T-helper 1 cell (primary cell): ENCODE measurements at places on chromosomes 5 and 9.

DNA sequence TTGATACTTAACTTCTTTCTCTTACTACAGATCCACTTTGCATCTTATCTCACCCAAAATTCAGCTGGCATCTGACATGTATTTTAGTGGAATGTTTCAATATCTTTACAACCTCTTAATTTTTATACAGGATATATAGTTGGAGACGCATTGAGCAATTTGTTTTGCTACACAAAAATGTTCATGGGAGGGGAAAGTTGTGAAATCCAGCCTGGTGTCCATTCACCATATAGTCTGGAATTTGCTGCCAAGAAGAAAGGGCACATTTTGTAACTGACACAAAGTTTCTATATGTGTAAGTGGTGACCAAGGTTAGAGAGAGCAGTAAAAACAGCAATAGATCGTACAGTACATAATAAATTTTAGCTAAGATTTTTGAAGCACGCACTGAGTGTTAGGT lies 14.0 kb upstream of the CHD1 start:
- no peak for DNase-seq

GRCh38 chr5:83471405-83472212 lies at the start of gene VCAN:
Gene VCAN, plus strand, starts transcription at chr5:83471744. Its CDS starts 11,775 bp downstream, at chr5:83483519.
- DNase-seq: no peak

GRCh38 chr5:157470631-157471030 lies 10.6 kb downstream of the NIPAL4 start:
- DNase-seq: no peak

GRCh38 chr5:176144508-176144907 lies 93.7 kb upstream of the SIMC1 start:
- no peak for DNase-seq

DNA sequence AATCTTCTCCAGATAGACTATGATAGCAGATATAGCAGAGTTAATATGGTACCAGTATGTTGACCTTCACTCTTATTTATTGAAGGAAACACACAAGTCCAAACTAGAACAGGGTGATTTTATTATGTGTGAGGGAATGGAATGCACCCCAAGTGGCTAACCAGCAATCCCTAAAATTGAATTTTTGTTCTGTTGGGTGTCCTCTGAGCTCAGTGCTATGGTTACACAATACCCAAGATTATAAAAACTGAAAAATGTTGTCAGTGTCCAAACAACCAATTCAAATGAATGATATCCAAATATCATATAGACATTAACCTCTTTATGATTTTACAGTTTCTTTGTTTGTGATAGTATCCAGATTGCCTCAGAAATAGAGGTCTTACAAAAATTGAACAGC lies 60.9 kb downstream of the NNT start:
- DNase-seq: no peak

DNA sequence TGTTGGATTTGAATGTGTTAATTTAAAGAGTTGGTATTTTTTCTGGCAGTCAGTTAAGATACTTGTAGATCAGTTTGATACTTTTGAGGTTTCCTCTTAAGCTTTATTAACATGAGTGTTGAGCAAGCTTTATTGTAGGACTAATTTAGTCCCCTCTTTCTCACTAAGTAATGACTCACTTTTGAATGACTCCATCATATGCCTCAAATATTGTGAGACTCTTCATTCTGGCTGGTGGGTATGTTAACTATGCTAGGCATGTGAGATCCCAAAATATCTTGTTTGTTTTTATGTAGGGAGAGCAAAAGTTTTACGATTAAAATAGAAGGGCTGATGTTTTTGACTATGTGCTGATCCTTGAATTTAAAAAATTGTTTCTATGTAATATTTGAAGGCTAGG lies 355.7 kb downstream of the IZUMO3 start:
- no peak for DNase-seq

- no peak for DNase-seq
Measured at GRCh38 chr9:13049223-13049622, 230.3 kb downstream of the MPDZ start.

- no peak for DNase-seq
Measured at GRCh38 chr5:73374520-73375190, 73.9 kb downstream of the FOXD1 start.

- no peak for DNase-seq
Measured at GRCh38 chr5:139839918-139840317, 44.3 kb downstream of the PSD2 start.

GRCh38 chr9:14030375-14031059 lies 283.4 kb downstream of the NFIB start:
- DNase-seq: no peak

DNA sequence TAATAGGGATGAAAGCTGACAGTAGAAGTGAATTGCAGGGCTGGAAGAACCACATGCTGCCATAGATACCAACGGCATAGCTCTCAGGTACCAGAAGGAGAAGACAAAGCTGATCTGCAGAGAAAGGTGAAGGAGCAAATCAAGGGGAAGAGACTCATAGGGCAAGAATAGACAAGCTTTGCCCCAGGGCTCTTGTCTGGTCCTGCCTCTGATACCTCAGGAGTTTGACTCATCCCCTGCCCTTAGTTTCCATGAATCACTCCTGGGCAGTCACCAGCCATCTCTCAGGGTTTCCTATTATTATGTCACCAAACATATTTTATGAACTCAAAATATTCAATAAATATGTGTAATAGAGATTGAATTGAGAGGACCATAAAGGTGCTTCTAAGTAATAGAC lies 800.9 kb downstream of the DNAH5 start:
- no peak for DNase-seq

- DNase-seq: no peak
Measured at GRCh38 chr5:158897444-158898160, 202.1 kb downstream of the EBF1 start.

DNA sequence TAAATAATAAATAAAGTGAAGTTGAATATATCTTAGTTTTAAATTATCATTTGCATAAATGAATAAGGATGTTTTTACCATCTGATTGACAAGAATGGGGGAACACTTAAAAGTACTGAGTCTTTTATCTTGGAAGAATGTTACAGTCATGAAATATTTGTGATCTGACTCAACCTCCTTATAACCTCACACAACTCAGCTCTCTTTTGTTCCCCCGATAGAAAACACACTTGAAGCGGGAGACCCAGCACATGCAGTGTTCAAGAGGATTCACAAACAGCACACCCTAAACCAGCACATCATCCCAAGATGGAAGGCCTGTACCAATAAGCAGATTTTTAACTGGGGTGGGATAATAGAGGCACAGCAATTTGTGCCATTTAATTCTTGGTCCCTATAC lies 15.5 kb downstream of the BAAT start:
- DNase-seq: no peak

DNA sequence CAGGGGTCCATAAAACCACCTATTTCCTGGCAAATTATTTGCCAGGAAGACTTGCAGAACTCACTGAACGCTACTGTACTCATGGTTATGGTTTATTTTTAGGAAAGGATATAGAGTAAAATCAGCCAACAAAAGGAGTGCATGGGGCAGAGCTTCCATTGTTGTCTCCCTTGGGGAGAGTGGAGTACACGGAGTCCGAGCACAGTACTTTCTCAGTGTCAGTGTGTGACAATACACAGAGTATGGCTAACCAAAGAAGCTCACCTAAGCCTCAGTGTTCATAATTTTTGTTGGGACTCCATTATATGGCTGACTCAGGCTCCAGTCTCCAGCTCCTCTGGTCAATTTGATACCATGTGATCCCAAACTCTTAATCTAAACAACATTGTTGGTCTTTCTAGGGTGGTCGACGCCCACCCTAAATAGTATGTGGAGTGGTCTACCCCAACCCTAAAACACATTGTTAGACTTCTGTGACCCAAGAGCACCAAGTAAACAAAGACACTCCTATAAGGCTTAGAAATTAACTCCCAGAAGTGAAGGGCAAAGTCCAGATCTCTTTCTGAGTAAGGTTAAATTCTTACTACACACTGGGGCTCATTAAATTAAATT lies 74.9 kb downstream of the SLC44A1 start:
- DNase-seq: no peak

- DNase-seq: no peak
Measured at GRCh38 chr9:504921-505740, 290.5 kb downstream of the DOCK8 start.

DNA sequence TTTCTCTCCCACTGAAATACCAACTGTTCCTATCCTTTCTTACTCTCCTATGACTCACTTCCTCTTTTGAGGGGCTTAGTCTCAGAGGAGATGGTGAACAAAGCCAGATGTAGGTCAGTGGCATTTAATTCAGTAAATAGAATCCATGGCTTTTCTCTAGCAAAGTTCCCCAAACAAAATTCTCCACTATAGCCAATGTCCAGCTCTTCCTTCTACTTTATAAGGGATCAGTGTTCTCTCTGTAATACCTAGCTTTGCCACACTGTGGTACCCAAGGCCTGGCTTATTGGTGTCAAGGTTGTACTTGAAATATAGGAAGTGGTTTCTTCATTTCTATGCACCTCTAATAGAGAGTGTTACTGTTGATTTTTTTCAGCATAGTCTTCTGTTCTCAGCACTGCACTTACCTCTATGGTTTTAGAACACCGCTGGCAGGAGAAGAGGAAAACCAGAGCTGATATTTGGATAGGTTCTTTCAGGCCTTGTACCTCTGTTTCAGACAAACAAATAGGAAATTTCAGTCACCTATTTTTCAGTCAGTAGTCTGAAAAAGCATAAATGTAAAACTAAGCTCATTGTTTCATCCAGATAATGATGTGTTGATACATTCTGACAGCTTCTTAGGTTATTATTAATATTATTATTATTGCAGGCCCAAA lies 40.6 kb upstream of the ITGA2 start:
- DNase-seq: peak; percentile 80

GRCh38 chr5:33601881-33602280 lies 161.1 kb downstream of the TARS1 start:
- no peak for DNase-seq

GRCh38 chr9:35028341-35028740 lies 38.8 kb downstream of the DNAJB5 start:
- no peak for DNase-seq

DNA sequence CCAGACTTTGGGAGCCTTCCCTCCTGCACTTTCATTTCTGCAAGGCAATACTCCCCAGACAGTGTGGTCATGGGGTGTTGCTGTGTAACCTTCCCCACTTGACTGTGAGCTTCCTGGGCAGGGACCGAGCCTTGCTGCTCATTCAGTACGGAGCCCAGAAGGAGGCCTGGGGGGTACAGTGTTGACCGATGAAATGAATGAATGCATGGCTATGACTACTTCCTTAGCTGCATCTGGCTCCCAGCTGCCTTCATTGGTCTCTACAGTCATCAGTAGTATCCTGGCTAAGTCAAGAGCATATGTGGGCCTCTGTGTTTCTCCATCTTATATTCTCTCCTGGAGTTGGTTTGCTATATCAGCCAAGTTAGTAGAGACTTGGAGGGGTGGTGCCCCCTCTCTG lies 9.9 kb downstream of the FRMPD1 start:
- DNase-seq: no peak

GRCh38 chr5:91049800-91050199 lies 333.3 kb downstream of the ARRDC3 start:
- no peak for DNase-seq

GRCh38 chr5:92163906-92164305 lies 780.8 kb upstream of the ARRDC3 start:
- DNase-seq: no peak

DNA sequence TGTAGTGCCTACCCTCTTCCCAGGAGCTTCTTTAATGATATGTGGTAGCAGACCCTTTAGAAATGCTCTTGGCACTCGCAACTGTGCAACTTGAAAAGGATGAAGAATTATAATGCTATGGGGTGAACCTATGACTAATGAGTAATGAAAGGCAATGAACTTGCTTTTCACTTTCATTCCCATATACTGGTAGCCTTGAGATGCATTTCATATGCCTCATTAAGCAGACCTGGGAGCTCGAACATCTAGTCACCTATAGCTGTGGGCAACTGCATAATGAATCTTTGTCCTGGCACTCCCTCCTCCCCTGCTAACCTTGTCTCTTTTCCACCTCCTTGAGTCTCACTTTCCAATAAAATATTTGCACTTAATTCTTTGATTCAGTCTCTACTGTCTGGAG lies 605.9 kb upstream of the DAB2 start:
- DNase-seq: no peak

- no peak for DNase-seq
Measured at GRCh38 chr9:87002517-87002916, 55.2 kb upstream of the GAS1 start.

GRCh38 chr9:104586496-104587180 lies 12.6 kb downstream of the OR13C5 start:
- no peak for DNase-seq

GRCh38 chr5:157479166-157479565 lies 19.2 kb downstream of the NIPAL4 start:
- DNase-seq: no peak

- DNase-seq: no peak
Measured at GRCh38 chr5:136382071-136382470, 16.7 kb upstream of the TRPC7 start.

GRCh38 chr9:88738709-88739108 lies 203.7 kb downstream of the NXNL2 start:
- DNase-seq: no peak

DNA sequence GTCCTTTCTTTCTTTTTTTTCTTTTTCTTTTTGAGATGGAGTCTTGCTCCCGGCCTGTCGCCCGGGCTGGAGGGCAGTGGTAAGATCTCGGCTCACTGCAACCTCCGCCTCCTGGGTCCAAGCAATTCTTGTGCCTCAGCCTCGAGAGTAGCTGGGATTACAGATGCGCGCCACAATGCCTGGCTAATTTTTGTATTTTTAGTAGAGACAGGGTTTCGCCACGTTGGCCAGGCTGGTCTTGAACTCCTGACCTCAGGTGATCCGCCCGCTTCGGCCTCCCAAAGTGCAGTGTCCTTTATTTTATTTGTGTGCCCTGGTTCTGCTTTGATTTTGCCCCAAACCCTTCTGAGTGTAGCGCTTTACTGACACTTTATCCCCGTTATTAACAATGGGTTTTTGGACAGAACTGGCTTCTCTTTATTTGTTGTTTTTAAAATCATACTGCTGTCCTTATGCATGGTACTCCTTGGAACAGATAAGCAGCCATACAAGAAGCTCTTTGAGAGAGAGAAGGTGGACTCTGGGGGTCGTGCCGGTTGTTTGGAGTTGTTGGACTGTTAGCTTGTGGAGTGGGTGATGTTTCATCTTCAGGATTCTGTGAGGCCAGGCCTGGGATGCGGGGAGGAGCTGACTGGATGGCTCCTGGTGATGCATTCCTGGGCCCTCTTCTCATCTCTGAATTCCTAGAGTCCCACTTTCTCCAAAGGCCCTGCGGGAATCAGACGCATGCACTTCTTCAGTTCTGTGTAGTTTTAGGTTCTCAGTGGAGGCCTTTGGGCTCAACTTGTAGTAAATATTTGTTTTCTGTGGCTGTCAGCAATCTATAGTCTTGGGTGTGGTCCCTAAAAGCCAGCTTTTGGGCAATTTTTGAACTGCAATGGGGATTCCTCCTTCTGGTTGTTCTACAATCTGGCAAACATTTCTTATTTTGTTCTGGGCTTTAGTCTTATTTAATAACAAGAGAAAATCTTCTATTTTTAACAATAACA lies 47.8 kb downstream of the PTTG1 start:
- DNase-seq: no peak
